ENCODE measurements at places on chromosomes 1 and 21.

- no peak for DNase-seq
These were observed 31.7 kb downstream of the TRIM11 start for GRCh38 chr1:228374711-228375577.

DNA sequence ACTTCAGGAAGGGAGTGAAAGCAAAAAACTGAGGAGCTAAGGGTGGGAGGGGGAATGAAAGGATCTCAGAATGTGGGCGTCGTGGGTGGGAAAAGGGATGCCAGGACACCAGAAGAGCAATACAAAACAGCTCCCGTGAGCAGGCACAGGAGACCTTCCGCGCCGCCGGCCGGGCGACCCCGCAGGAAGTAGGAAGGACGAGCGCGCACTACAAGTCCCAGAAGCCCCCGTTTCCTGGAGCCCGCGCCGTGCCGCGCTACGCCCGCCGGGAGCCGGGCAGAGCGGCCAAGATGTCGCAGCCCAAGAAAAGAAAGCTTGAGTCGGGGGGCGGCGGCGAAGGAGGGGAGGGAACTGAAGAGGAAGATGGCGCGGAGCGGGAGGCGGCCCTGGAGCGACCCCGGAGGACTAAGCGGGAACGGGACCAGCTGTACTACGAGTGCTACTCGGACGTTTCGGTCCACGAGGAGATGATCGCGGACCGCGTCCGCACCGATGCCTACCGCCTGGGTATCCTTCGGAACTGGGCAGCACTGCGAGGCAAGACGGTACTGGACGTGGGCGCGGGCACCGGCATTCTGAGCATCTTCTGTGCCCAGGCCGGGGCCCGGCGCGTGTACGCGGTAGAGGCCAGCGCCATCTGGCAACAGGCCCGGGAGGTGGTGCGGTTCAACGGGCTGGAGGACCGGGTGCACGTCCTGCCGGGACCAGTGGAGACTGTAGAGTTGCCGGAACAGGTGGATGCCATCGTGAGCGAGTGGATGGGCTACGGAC lies at the start of gene PRMT6:
Gene PRMT6 (plus strand): TSS at position 249 of the 771 bp plus-strand sequence. CDS start 42 bp downstream, at position 291.
- DNase-seq = peak; percentile 83

DNA sequence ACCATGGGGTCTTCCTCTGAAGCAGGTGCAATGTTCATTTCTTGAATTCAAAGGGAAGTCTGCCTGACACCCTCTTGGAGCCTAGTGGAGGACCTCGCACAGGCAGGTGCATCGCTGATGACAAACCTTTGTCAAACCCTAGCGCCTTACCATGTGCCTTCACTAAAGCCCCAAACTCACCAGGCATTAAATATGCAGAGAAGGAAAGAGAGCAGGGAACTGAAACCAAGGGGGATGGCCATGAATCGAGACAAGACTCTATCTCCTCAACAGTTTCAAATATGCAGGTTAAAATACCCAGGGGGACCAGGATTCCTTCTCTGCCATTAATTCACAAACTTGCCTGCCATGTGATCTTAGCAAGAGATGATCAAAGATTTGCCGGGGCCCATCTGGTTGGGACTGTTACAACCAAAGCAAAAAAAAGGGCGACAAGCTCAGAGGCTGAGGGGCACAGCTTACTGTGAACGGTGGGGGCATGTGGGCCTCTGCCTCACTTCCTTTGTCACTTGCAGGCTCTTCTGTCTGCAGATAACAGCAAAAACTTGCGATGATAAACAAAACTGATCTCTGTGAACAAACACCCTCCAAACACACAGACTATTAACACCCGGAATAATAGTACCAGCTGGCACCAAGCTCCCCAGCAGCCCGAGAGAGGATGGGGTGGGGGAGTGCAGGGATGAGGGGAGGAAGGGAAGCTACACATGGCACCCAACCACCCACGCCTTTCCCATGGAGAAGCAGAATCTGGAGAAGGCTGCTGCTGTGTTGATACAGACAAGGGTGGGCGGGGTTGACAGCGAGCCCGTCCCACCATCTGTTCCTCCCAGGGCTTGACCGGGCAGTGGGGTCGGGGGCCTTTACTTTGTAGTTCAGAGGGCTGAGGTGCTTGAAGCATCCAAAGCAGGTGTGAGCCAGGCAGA lies 33.9 kb downstream of the TMEM63A start:
- DNase-seq = no peak

DNA sequence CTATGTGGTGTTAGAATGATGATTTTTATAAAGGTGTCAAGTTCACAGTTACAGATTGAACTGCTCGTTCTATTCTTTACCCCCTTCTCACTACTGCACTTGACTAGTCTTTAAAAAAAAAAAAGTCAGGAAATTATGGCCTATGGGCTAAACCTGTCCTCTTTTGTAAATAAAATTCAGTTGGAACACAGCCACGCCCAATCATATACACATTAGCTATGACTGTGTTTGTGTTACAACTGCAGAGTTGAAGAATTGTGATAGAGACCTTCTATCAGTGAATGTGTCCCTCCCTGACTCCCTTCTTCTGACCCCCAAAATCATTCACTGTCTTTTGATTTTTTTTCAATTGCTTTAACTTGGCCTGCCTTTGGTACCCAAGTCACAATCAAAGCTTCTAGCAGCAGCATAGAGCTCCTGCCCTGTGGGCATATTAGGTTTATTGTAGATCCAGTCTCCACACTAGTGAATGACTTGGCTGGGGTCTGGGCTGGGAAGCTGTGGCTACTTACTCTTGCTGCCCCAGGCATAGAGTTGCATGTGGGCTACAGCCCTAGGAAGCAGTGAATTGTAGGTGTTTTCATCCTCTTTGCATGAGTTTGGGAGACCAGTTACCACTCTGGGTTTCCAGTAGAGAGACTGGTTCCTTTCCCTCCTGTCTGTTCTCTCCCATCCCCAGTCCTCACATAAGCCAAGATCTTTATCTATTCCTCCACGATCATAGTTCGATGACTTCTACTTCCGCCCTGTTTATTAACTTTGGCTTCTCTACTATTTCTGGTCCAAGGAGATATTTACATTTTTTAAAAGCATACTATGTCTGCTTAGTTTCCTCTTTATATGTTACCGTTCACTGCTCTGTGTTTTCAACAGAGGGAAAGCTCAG lies 249.9 kb downstream of the FMN2 start:
- DNase-seq = no peak

- DNase-seq = no peak
These were observed 2.3 kb downstream of the DENND4B start for GRCh38 chr1:153944005-153944826.

DNA sequence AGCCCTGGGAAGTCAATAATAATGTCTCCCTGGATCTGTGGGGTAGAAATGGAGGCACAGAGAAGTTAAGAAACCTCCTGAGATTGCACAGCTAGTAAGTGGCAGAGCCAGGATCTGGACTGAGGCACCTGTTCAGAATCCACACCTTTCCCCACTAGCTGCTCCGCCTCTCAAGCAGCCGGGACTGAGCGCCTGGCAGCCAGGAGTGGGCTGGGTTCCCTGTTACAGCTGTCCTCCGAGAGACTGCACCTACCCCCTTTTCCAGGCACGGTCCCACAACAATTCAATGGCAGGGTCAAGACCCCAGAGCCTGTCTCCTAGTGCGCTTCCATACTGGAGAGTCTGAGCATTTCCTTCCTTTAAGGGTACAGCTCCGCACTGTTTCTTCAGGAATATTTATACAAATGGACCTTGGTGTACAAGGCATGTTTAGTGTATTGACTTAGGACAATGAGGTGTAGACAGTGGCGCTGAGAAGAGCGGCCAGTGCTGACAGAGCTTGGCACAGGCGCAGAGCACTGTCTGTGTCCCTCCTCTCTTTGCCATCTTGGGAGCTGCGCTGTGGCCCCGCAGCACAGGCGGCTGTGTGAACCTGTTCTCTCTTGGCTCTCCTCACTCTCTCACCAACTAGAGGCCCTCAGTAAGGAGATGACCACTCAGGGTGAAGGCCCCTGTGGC lies 24.4 kb downstream of the GRHL3 start:
- no peak for DNase-seq

- DNase-seq = no peak
These were observed 273.0 kb upstream of the DAB1 start for GRCh38 chr1:57696904-57697303.

GRCh38 chr1:200891774-200892157 lies 2.9 kb upstream of the INAVA start:
- DNase-seq = no peak

DNA sequence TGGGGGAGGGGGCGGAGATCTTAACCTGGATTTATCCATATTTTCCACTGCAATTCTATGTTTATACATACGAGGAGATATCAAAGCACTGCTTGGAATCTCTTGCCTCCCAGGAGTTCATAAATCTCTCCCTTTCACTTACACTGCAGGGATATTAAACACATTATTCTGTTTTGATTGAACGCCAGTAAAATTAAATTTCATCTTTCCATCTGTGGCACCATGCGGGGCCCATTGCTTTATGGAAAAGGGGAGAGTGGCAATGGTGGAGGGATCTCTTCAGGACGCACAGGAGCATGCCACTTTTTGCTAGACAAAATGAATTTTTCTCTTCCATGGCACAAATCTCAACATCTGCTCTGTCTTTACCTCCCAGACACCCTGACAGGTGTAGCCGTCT lies 648.0 kb upstream of the PLXNA2 start:
- DNase-seq = no peak

- peak; percentile 35 for DNase-seq
These were observed 972 bp downstream of the CFAP410 start for GRCh38 chr21:44337941-44338895.

GRCh38 chr21:45326169-45326851 lies 38.6 kb upstream of the POFUT2 start:
- no peak for DNase-seq

GRCh38 chr1:225448146-225448805 lies 20.4 kb upstream of the LBR start:
- DNase-seq = no peak

DNA sequence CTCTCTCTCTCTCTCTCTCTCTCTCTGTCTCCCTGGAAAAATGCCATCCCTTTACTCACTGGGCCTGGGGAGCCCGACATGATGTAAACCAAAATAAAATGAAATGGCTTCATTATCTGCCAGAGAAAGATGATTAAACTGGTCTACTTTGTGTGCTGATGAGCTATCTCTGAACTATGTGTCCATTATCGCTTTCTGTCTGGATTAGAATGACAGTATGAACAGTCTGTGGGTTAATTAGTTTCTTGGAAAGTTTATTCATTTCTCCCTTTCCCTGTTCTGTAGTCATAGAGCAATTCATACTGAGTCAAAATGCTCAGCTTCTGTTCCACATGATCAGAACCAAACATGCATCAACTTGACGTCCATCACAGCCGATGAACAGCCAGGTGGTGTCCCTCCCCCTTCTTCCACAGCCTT lies 72.4 kb upstream of the KCND3 start:
- DNase-seq = peak; percentile 6

DNA sequence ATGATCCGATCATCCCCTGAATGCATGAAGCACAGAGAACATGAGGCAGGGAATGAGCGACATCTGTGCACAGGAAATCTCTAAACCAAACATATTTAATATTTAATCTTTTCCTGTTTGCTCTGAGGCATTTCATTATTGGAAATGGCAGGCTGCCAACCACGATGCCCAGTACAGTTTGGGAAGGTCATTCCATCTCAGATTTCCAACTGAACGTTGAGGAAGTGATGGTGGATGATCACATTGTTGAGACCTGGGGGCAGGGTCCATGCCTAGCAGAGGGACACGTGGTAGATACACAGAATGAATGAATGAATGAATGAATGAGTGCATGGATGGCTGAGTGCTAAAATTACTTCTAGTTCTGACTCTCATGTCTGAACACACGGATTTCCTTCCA lies 15.9 kb upstream of the FASLG start:
- DNase-seq = no peak

DNA sequence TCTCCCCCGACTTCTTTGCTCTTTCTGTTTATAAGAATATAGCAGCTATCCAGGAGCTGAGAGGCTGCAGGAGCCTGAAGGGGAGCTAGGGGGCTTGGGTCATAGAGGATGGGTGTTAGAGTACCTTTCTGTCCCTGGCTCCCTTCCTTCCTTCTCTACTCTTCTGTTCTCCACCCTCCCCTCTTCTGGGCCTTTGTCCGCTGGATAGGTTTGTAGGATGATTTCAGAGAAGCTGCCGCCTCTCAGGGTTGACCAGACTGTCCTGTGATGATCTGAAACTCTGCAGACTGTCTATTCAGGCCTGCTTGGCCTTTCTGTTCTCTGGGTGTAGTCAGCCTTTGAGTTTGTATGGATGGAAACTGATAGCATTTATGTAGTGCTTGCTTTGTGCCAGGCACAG lies 26.3 kb downstream of the PPFIA4 start:
- DNase-seq = no peak

DNA sequence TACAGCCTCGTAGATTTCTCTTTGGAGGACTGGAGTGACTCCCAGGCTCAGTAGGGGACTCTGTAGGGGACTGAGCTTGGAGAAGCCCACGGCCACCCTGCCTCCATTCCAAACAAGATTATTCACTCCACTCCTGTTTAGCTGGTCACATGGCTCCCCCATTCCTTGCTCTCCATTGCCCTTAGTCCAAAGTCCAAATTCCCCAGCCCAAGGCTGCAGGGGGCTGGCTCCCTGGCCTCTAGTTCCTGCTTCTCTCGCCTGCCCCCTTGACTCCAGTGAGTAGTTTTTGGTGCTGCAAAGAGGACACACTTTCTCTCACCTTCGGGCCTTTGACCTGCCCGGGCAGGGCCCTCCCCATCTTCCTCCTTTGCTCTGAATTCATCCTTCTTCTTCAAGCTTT lies 403.3 kb downstream of the KIF26B start:
- DNase-seq = no peak

DNA sequence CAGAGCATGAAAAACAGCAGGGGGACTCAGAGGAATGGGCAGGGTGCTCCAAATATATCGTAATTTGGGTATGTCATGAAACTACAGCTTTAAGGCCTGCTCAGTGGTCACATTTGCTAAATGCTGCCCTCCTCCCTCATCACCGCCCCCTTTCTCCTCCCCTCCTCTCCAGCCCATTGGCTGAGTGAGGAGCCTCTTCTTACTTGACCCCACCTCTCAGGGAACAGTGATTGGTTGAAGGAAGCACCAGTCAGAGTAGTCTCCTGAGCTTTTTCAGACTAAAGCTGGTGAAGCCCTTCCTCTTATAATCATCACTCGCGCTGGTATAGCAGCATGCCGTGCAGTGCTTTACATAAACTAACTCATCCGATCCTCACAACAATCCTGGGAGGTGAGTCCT lies 10.0 kb upstream of the TTC39A start:
- no peak for DNase-seq

DNA sequence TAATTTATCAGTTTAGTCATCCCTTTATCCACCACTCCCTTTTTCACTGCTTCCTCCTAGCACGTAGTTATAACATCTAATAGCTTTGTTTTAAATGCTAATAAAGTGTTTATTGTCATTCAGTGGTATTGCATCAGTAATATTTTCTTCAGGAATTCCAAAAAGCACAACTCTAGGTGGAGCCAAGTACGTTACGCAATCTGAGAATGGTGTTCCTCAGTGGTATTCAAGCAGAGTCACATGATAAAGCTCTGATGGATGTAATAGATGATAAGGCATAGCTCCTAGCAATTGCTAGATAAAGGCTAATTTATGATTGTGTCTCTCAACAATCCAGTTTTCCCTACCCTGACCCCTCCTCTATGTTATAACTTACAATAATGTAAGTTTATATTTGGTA lies 494.6 kb upstream of the ADGRL4 start:
- DNase-seq = no peak
